HL-60 (cell line): ENCODE measurements at places on chromosomes 3 and 15.
A peak's percentile ranks its signal among the peaks of the same experiment; 100 is the strongest.

GRCh38 chr3:187368251-187369088, at the start of gene RTP4:
TSS of gene RTP4 (plus strand) at chr3:187368385. CDS start at chr3:187368442, 57 bp downstream.
- no peak for DNase-seq

GRCh38 chr15:27582726-27583410, 516.2 kb downstream of the OCA2 start:
- DNase-seq = no peak

DNA sequence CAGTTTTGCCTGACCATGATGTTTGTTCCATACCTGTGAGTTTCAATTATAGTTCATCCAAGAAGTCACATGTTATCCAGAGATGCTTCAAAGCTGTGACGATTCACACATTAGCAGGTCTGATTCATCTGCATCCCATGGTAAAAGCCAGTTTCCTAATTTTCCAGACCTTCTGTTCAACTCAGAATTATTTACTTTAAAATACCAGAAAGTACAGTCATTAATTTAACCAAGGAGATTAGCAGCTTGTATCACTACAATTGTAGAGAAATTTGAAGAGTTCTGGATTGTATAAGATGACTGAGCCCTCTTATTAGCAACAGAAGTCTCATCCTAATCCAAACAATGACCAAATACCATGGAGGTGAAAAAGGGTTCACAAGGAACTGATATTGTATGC, 76.1 kb upstream of the THBS1 start:
- no peak for DNase-seq

DNA sequence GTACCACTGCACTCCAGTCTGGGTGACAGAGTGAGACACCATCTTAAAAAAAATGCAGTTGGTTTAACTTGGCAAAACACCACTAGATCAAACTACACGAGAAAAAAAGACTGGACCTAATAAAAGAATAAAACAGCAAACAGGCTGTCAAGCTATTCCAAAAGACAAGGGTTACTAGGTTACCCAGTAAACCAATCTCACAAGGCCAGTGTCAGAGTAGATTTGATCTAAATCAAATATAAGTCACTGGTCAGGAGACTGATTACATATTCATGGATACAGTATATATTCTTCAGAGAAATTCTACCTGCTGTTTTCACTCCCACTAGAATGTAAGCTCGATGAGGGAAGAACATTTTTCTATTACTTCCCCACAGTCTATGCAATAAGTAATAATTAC, 2.5 kb upstream of the GANC start:
- no peak for DNase-seq

- DNase-seq = no peak
Observed at GRCh38 chr3:149812165-149812605, 830 bp upstream of the RNF13 start.

DNA sequence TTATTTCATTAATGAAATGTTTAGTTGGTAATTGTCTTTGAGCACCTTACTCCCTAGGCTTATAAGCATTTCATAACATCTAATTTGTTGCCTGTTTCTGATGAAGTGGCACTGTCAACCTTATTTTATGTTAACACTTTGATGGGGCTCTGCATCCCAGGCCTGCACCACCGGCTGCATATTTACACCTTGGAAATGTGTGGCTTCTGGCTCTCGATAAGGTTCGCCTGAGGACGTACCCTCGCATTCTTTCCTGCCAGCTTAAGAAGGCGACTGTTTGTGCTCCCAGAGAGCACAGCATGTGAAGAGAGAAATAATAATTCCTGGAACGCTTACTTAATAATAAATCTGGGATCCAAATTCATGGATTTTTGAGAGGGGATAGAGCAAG, 763.3 kb upstream of the CFAP20DC start:
- DNase-seq = no peak

GRCh38 chr3:48739955-48740823, 23.2 kb upstream of the IP6K2 start:
- peak; percentile 58 for DNase-seq

DNA sequence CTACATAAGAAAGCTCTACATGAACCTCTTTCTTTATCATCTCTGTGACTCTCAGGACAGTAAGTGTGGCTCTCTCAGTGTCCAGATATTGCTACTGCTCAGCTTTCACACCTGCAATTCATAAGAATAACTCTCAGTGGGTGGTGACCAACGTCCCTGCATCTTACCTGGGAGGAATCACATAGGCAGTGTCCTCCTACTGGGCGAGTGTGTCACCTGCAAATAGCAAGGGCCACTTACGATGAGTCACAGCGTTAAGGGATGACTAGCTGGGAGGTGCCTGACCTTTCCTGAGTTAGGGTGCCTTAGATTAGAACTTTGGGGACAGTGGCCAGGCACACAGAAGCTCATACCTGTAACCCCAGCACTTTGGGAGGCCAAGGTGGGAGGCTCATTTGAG, 90.8 kb upstream of the C3orf80 start:
- DNase-seq = no peak

DNA sequence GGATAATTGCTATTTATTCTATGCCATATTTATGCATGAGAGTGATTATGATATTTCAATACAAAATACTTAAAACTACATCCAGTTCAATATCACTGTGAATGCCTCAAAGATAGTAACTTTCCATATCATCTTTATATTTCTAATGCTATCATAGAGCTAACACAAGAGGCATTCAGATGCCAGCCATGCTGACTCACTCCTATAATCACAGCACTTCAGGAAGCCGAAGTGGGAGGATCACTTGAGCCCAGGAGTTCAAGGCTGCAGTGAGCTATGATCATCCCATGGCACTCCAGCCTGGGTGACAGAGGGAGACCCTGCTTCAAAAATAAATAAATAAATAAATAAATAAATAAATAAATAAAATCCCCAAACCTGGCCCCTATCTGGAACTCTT, 498.7 kb downstream of the EPHA3 start:
- DNase-seq = no peak

DNA sequence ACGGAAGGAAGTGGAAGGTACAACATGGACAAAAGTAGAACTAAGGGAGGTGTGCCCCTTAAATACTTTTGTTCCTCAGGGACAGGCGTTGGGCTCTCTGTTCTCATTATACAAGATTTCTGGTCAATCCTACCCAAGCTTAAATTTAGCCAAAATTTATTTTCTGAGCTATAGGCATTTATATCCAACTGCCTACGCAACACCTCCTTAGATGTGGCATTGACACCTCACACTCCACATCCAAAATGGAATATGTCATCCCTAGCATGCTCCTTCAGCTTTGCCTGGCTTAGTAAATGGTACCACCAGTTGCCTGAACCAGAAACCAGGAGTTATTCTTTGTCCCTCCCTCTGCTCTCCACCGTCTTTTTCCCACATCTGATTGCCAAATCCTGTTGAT, 26.2 kb downstream of the FANCD2OS start:
- DNase-seq = no peak

DNA sequence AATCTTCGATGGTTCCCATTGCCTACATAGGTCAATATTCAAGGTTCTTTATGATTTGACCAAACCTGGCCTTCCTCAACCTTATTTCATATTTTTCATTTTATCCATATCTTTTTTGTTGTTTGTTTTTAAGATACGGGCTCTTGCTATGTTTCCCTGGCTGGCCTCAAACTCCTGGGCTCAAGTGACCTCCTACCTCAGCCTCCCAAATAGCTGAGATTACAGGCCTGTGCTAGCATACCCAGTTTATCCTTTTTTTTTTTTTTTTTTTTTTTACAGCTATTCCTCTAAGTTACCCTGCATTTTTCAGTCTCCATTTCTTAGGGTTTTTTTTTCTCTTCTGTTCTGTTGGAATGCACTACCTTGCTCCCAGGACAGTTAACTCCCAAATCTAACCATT, 14.5 kb downstream of the ZNF609 start:
- DNase-seq = no peak

GRCh38 chr3:189340680-189341460, 169.1 kb downstream of the TPRG1 start:
- DNase-seq = no peak

DNA sequence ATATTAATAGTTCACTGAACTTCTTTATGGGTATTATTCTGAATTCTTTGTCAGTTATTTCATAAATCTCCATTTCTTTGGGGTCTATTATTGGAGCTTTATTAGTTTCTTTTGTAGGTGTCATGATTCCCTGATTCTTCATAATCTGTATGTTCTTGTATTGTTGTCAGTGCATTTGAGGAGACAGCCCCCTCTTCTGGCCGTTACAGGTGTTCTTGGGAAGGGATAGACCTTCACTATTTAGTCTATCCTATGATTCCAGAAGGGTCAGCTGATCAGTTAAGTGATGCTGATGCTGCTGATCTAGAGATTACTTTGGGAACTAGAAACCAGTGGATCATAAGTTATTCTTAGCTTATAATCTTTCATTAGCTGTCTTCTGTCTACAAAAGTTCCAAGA, 34.9 kb downstream of the TMEM39A start:
- DNase-seq = no peak

DNA sequence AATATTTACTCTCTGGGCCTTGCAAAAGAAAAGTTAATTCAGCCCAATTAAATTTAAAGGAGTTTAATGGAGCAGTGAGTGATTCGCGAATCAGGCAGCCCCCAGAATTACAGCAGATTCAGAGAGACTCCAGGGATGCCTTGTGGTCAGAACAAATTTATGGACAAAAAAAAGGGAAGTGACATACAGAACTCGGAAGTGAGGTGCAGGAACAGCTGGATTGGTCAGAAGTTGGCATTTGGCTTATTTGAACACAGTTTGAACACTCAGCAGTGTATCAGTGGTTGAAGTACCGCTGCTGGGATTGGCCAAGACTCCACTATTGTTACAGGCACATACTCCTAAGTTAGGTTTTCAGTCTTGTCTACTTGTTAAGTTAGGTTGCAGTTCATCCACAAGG, 145.0 kb upstream of the GAP43 start:
- DNase-seq = no peak

DNA sequence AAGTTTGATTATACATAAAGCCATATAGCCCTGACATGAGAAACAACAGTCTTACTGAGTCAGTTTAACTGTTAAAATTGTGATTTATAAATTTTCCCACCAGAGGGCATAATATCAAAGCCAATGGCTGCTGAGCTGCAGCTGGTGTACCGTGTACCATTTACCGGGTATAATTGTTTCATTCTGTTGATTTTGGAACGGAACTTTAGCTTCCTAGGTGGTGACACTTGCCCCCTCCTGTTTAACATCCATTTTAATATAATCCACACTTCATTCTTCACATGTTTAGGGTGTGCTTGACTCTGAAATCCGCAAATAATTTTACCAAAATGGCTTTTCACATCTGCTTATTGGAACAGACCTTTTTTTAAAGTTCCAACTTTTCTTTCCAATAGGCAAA, 72.8 kb downstream of the SLC9A9 start:
- DNase-seq = peak; percentile 7
